ENCODE measurements at places on chromosomes 2 and 18.
A peak's percentile ranks its signal among the peaks of the same experiment; 100 is the strongest.

DNA sequence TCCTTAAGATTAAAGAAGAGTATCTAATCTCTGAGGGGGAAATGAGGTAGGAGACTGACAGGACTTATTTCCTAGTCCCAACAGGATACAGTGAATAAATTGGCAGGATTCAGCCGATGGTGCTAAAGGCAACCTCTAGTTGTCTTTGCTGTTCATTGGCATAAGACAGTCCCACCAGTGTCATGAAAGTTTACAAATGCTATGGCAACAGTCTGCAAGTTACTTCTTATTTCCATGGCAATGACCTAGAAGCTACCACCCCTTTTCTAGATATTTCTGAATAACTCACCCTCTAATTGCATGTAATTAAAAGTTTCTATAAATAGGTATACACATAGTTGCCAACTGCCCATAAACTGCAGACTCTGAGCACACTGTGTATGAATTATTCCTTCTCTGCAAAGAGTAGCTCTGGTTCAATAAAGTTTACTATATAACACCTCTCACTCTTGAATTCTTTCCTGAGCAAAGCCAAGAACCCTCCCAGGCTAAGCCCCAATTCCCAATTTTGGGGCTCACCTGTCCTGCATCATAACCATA is 172.7 kb upstream of the LRATD1 start:
- no peak for DNase-seq

GRCh38 chr2:122681626-122682025 is 926.2 kb downstream of the TSN start:
- DNase-seq = no peak

DNA sequence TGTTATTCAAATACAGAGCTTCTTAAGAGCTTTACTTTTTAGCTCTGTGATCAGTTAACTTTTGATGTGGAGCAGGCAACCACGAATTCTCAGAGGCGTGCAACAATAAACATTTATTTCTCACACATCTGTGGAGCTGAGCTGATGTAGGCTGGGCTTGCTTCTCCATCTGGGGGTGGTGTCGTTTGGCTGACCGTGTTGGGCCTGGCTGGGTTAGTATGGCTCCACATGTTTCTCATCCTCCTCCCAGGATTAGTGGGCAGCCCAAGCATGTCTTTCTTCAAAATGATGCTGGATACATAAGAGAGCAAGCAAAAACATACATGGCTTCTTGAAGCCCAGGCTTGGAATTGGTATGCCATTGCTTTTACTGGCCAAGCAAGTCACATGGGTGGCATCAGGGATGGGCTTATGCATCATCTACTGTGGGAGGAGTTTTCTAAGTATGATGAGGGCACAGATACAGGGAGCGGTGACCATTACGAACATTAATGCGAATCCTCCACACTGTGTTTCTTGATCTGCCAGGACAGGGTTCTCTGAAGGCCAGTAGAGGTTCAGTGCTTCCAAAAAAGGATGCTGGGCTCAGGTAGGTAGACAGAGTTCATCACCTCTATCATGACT is 157.0 kb upstream of the TNP1 start:
- DNase-seq = no peak

DNA sequence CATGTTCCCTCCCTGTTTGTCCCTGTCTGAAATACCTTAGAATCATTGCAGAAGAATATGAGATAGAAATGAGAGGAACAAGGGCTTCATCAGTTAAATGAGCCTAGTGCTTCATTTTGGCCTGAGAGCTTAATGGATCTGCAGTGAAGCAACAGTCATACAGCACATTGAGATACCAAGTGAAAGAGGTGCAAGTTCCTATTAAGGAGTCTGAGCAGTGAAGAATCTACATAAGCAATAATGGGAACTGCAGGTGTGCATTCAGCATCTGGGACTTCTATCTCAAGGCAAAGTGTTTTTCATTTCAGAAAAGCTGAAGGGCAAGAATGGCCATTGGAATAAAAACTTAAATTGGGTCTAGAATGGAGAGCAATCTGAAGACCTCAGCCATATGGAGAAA is 323.2 kb upstream of the SLC39A10 start:
- no peak for DNase-seq

- no peak for DNase-seq
Measured at GRCh38 chr2:38750011-38750890, 910 bp downstream of the SRSF7 start.

DNA sequence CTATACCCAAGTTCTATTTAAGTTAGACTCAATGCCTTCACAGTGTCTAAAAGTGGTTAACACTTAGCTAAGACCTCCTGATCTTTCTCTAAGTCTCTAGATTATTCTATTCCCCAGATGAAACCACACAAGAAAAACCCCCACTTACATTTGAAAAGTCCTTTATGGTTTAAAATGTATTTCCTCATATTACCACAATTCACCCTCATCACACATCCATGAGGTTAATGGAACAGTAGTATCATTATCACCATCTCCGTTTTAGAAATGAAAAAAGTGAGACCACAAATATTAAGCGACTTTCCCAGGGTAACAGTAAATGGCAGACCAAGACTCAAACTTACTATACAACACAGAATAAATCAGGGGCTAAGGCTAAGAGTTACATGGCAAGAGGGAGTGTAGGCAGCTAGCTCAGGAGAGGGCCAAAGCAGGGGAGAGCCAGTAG is 28.6 kb downstream of the EPG5 start:
- no peak for DNase-seq

- DNase-seq = no peak
Measured at GRCh38 chr2:147389218-147389617, 455.6 kb upstream of the ACVR2A start.

DNA sequence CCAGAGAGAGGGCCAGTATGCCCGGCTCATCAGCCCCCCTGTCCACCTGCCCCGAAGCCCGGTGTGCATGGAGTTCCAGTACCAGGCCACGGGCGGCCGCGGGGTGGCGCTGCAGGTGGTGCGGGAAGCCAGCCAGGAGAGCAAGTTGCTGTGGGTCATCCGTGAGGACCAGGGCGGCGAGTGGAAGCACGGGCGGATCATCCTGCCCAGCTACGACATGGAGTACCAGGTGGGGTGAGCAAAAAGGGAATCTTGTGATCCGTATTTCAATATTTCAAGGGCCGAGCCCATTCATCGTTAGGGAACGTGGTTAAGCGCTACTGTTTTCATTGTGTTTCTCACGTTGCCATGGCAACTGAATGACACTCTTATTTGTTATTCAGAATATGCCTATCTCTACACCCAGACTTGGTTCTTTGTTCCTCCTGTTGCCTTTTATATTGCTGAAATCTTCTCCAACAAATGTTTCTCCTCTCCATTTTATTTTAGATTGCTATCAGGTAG is 81.5 kb downstream of the NRP2 start:
- peak; percentile 95 for DNase-seq

DNA sequence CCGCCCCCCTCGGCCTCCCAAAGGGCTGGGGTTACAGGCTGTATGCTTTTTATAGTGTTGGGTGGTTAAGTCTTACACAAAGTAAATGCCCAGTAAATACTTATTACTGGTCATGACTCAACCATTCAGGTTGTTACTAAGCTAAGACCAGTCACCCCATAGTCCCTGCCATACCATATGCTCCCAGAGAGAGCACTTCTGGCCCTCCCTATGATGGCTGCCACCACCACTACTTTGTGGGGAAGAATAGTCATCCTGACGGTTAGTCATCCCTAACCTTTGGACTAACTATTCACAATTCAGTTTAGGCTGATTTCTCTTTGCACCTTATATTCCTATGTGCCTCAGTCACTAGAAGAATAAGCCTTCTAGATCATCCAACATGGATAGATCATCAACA is 42.0 kb upstream of the MSH2 start:
- no peak for DNase-seq

- DNase-seq = no peak
Measured at GRCh38 chr18:12309683-12310198, 1.7 kb downstream of the TUBB6 start.

DNA sequence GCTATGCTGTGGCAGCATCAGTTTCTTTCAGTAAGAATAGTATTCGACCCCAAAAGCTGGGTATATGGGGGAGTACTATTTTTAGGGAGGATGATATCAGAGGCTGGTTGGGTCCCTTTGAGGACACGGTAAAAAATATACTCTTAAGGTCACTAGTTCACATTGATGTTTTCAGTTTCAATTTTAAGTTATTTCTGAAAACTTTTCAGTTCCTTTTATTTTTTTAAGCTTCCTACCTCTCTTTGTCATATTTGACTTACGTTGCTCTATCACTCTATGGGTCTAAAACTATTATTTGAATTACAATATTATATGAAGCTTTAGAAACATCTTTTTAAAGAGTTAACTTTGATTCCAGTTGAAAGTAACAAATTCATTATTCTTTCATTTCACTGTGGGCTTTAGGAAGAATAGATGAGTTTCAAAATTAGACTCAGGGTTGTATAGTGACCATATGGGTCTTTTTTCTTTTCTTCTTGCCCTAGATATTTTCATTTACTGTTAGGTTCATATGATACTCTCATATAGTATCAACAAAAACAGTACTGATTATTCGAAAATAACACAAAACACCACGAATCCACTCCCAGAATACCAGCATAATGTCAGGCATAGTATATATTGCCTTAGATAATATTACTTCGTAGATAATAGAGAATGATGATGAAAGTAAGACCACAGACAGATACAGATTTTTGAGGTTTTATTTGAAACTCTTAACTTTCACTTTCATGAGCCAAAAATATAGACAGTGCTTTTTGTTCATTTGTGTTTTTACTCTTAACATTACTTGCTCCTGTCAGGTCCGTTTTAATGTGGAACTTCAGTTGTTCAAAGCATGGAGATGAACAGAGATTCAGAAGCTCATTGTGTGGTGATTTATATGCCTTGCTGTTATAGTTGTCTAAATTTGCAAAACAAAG is 9.8 kb downstream of the RMDN2 start:
- no peak for DNase-seq

DNA sequence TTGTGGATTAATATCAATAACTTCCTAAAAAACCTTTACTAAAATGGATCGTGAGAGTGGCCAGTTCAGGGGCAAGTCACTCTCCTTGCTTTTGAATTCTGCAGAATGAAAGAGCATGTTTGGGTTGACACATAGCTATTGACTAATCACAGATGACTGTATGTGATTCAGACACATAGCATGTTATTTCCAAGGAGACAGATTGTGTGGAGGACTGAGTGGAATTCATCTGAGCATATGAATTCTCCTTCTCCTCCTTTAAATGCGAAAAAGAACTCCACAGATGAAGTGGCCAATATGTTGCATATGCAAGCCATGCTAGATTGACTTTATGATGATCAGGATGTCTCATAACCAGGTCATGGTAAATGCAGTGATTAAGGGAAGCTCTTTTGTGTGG is 249.4 kb upstream of the FAM98A start:
- no peak for DNase-seq

DNA sequence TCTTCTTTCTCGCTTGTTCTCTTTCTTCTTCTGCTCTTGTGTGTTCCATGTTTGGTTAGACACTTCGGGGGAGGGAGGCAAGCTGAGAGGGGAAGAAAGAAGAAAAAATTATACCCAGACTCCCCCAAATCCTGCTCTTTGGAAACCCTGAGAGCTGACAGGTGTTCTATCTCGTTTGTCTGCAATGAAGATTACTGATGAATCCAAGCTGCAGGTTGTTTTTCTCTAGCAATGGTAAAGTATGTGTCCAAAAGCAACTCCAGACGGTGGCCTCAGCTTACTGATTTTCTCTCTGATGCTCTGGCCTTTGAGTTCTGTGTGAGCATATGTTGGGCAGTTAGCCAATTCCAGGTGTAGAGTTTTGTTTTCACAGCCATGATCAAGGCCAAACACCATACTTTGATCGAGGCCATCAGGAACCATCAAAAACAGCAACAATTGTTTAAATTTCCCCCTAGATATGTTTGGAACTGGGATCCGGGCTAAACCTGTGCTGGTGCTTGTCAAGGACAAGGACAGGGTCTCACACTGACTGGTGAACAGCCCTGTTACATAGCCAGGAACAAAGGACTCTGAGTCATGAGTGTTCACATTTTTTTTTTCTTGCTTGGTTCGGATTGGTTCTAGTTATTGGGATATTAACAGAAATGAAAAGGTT is 142.0 kb downstream of the PRKCE start:
- DNase-seq = no peak

DNA sequence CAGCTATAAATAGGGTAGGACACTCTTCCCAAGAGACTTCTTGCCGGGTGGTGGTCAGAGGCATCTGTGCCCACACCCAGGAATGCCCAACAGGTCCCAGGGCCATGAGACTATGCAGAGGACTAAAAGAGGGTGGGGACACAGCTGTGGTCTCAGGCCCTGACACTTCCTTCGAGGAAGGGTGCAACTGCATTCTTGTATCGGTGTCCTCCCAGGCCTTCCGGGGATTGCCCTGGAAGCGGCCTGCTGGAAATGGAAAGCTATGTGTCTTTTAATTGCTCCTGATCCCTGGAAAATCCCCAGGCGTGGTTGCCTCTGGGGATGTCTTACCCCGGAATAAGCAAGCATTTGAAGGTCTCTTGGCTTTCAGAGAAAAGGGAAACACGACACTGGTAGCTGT is 176.7 kb downstream of the SOX11 start:
- DNase-seq = no peak

DNA sequence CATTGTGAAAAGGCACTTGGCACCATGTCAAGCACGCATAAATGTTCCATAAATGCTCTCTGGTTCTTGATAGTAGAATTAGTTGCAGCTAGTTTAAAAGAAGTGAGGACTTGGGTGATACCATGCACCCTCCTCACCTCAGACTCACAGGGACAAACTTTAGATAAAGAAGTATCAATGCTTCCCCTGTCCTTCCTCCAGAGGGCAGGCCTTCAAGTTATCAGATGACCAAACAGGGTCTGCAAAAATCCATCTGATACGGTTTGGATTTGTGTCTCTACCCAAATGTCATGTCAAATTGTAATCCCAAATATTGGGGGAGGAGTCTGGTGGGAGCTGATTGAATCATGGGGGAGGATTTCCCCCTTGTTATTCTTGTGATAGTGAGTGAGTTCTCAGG is 54.1 kb downstream of the C1QL2 start:
- DNase-seq = no peak

DNA sequence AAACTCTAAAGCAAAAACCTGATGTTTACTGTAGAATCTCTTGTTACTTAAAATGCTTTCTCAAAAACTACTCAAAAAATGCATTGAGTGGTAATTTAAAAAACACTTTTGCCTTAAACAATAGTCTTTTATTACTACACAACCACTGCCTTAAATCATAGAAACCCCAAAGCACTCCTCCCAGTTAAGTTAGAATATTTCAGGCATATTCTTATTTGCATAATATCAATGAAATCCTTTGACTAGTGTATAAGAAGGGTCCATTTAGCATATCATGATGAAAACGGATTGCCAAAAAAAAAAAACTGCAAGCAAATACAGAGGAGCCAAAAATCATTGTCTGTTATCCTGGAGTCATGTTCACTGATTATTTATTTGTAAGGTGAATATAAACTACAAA is 119.2 kb downstream of the PTPRM start:
- DNase-seq = no peak

DNA sequence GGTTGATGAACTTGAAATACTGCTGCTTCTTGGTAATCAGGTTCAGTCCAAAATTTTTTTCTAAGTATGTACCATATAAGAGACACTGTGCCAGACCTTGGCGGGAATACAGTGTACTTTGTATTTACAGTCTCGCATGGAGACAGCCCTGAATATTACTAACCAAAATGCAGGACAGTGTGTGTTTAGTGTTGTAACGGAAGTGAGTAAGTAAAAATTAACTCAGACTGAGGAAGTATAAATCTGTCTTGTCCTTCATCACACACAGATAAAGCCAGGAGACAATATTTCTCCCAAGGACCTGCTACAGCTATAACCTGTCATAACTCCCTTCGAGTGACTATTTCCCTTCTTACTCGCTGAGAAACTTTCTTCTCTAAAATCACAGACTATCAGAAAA is 76.9 kb downstream of the ACTR3 start:
- DNase-seq = no peak

GRCh38 chr2:169086893-169087467 is 17.6 kb downstream of the DHRS9 start:
- no peak for DNase-seq

All from H9 (cell line).